Activated CD4-positive, alpha-beta T cell treated with anti-CD3 and anti-CD28 coated beads for 1 hour (primary cell): ENCODE measurements at places on chromosomes 7 and 10.

- DNase-seq: no peak
Measured at GRCh38 chr7:106658316-106659165, 2.4 kb downstream of the CCDC71L start.

- DNase-seq: no peak
Measured at GRCh38 chr10:99412099-99412498, 18.3 kb downstream of the GOT1 start.

DNA sequence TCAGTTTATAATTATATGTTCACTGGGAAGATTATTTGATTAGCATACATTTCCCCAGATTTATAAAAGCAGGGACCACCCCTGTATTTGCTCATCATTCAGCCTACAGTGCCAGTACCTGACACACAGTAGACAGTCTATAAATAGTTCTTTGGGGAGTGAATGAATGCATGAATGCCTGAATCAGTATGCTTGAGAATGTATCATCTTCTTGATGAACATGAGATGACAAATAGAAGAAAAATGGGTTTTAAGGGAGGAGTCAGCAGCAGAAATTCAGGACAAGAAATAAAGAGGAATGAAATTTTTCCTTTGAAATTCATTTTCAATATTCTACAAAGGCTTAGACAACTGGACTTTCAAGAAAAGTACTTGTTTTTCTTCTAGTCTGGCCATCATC, 295.8 kb upstream of the LRRTM3 start:
- DNase-seq: no peak

- DNase-seq: no peak
Measured at GRCh38 chr10:58994226-58995057, 182.0 kb upstream of the PHYHIPL start.

- no peak for DNase-seq
Measured at GRCh38 chr10:31120961-31121685, 89.5 kb upstream of the ZNF438 start.

DNA sequence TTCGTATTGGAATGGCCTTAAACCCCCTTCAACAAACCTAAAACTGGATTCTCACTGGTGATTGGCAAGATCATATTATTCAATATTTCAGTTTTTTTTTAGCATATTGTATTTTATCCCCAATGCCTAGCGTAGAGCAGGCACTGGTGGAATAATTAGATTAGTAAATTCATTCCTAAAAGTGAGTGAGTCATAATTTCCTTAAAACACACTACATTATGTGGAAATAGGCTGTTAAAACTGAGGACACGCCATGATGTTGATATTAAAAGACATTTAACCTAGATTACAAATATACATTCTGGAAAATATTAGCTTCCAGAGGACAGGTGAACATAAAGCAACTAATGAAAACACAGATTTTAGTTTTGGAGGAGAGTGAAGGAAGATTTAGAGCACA, 463.9 kb downstream of the PARD3 start:
- no peak for DNase-seq

DNA sequence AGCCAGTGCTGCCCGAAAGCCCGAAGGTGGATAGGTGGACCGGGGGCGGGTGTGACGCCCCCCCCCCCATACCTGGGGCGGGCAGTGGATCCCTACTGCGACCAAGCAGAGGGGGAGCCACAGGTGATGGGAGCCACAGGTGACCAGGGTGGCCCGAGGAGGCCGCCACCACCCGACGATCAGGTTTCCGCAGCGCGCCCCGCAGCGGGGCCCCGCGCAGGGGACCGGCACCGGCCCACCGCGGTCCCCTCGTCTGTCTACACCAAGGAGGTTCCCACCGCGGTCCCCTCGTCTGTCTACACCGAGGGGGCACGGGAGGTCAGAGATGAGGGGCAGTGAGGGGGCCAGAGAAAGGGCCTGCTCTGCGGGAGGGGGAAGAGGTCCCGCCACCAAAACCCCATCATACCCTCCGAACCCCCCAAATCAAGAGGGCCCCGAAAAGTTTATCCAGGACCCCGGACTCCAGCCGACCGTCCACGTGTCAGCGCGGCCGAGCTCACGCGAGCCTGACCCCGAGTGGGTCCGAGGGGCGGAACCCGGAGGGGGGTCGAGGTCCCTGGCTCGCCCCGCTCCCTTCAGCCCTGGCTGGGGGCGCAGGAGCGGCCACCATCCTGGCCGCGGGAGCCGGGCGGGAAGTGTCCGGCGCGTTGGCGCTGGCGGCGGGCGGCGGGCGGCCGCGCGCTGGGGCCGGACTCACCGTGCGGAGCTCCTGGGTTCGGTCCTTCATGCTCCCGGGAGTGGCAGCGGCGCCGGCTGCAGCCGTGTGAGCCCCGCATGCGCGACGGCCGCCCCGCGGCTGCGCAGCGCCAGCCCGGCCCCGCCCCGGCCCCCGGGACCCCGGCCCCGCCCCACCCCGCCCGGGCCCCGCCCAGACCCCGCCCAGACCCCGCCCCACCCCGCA, at the start of gene STX1A:
STX1A (minus strand) TSS at position 765 of the 901 bp plus-strand sequence; CDS start at position 727, 38 bp downstream.
- peak; percentile 63 for DNase-seq

- no peak for DNase-seq
Measured at GRCh38 chr10:120505056-120505455, 48.0 kb downstream of the PLPP4 start.

DNA sequence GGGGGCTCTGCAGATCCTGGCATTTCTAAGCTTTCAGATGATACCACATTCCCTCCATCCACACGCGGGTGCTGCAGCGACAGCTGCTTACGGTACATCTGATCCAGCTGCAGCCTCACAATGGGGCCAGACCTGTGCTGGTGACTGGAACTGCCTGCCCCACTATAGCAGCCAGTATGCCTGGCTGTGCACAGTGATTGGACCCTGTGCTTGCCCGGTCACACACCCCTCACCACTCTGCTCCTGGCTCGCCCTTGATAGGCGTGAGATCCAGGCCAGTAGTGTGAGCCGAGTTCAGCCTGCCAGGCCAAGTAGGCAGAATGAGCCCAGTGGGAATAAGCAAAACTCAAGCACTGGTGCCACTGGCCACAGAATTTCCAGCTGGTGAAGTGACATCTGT, 164.8 kb downstream of the NRBF2 start:
- DNase-seq: no peak

DNA sequence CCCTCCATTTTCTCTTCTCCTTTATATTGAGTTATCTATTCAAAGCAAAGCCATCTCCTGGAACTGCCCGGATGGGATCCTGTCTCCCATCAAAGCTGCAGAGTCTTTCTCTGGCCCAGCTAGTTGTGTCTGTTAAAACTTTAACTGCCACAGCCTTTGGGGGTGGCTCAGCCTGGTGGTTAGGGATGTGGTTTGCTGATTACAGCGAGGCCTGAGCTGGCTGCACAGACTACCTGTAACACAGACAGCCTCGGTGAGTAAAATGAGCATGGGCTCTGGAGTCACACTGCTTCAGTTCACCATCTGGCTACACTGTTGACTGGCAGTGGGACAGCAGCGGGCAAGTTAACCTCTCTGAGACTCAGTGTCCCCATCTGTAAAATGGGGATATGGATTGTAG, 18.4 kb upstream of the HABP2 start:
- DNase-seq: no peak

- no peak for DNase-seq
Measured at GRCh38 chr7:29565982-29566746, 2.5 kb downstream of the PRR15 start.

- DNase-seq: no peak
Measured at GRCh38 chr7:124201768-124202349, 169.0 kb upstream of the TMEM229A start.

DNA sequence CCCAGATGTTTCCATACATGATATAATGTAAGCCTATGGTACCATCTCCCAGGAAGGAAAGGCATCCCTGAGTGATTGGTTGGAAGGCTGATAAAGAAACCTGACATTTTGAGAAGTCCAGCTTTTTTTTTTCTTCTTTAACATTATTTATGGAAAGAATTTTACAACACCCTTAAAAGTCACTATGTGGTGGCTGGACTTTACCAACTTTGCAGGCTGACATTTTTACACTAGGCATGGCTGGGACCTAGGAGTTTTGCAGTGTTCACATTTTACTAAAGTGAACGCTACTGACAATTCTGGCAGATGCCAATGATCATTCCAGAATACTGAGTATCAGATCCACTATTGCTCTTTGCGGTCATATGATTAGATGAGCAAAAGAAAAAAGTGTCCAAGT, 239.9 kb downstream of the GLI3 start:
- DNase-seq: no peak

DNA sequence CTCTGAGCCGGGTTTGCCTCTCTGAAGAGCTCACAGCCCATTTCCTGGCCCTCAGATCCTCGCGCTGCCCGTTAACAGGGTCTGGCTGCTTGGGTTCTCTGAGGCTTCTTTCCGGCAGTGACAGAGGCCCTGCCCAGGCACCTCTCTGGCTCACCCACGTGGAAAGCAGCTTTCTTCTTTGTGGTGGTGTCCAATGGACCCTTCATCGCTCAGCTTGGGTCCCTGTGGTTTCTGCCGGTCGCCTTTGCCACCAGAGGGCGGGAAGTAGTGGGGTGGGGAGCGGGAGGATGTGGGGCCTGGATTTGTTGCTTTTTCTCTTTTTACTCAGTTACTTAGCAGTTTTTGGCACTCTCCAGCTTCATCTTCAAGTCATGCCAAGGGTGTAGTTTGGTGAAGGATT, 15.6 kb upstream of the JAKMIP3 start:
- no peak for DNase-seq

GRCh38 chr10:63337455-63338251, 128.1 kb downstream of the JMJD1C start:
- no peak for DNase-seq

DNA sequence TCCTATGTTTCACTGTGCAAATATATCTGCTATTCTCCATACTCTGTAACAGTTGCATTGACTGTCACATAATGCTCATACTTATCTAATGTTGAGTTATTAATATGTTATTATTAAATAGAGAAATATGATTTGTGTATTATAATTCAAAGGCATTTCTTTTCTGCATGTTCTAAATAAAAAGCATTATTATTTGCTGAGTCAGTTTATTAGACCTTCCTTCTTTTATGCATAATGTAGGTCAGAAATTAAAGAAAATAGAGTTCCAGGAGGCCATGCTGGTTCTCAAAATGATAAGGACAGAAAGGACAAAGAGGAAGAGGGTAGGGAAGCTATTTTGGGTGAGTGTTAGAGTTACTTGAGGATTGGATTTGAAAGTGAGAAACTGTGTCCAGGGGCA, 50.7 kb downstream of the CYP2C9 start:
- no peak for DNase-seq

- DNase-seq: no peak
Measured at GRCh38 chr7:31805209-31805818, 118.3 kb downstream of the PPP1R17 start.

DNA sequence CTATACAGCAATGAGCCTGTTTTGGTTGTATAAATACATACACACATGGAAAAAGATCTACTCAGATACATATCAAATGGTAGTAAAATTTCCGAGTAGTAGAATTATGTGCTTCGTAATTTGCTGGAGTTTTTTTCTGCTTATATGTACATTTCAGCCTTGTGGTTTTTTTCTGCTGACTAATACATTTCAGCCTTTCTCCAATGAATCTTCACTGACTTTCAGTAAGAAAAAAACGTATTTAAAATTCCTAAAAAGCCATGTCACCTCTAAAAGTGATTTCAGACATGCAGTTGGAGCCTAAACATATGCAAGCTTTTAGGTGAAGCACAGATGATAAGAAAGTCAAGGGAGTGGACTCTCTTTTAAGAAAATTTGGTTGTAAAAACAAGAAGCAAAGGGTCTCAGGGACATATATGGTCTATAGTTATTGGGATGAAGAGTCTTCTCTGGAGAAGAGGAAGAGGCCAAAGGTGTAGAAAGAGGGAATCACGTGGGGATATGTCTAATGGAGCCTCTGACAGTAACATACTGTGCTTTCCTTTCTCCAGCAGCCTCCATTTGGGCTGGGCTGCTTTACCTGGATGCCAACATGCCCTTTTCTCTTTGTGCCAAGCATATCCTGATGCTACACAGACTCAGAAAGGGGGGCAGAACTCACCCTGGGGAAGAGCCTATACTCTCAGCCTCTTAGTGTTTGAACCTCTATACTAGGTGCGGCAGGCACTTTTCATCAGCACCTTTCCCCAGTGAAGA, 2.4 kb downstream of the AMPH start:
- no peak for DNase-seq

GRCh38 chr7:68862261-68862660, 736.0 kb upstream of the AUTS2 start:
- no peak for DNase-seq

GRCh38 chr7:778271-778967, 51.3 kb upstream of the PRKAR1B start:
- no peak for DNase-seq

- no peak for DNase-seq
Measured at GRCh38 chr7:100670074-100670473, 3.5 kb upstream of the GNB2 start.

GRCh38 chr7:87853237-87853864, 22.8 kb downstream of the SLC25A40 start:
- no peak for DNase-seq

GRCh38 chr7:139687980-139688632, 89.7 kb downstream of the HIPK2 start:
- no peak for DNase-seq

DNA sequence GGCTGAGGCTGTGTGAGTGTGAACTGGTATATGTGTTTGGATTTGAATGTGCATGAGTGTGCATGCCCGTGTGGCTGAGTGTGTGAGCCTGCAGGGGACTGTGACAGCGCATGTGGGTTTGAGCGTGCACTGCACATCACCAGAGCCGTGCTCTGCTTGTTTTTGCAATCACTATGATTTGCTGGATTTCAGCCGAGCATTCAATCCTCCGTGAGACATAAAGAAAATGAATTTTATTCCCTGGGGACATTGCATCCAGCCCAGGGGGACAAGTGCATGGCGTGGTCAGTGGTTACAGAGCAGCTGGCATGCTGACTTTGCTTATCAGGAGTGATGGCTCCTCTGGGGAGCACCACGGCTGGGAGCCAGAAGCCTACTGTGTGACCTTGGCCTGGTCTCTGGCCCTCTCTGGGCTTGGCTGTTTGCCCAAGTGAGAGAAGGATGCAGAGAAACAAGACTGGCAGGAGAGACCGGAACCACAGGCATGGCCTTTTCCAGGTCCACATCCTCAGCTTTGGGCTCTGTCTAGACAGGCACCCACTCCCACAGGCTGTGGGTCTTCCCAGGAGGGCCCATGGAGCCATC, 160.2 kb upstream of the UNC5B start:
- no peak for DNase-seq

DNA sequence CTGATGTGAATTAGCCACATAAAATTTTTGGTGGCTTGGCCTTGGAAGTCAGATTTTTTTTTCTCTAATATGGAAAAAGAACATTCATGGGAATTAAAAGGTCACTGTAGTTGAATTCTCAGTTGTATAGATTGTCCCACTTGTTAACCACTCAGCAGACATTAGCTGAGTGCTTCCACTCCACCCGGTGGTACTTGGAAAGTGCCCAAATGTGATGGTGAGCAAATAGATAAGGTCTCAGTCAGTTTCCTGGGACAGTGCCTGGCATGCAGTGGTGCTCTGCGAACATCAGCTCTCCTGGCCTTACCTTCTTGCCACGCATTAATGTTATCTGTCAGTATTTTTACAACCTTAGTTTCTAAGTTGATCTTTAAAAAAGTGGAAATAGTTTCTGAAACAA, 1.4 kb downstream of the ATP5F1C start:
- no peak for DNase-seq

DNA sequence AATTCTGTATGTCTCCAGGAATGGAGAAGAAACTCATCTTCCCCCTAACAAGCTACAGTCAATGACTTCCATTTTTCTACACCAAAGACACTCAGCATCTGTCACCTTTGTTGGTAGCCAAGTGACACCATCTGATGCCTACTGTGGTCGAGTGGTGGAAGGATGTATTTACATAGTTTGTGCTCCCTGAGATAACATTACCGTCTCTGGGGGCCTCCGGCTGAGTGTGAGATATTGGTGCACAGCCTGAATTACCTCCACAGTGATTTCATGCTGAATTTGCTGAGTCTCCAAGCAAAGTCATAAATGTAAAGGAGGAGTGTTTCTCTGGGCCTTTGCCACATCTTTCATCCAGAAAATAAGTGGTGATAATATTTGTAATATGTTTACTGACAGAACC, 114.0 kb downstream of the GRID1 start:
- no peak for DNase-seq
